Activated CD4-positive, alpha-beta T cell treated with anti-CD3 and anti-CD28 coated beads for 24 hours (primary cell): ENCODE measurements at places on chromosomes 2 and 18.

DNA sequence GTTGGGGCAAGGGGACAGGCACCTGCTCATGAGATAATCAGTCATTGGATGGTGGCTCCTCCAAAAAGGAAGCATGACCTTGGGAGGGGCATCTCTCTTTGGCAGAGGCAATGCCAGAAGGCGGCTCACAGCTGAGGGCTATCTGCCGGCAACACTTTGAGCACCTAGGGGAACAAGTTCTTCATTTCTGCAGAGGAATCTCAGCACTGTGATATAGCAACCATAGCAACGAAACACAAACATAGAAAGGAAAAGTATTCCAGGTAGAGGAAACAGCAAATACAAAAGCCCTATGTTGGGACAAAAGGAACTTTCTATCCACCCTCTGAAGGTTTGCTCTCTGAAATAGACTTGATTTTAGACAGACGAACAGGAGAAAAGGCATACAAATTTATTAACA lies 89.1 kb upstream of the NEDD4L start:
- DNase-seq, result no peak

DNA sequence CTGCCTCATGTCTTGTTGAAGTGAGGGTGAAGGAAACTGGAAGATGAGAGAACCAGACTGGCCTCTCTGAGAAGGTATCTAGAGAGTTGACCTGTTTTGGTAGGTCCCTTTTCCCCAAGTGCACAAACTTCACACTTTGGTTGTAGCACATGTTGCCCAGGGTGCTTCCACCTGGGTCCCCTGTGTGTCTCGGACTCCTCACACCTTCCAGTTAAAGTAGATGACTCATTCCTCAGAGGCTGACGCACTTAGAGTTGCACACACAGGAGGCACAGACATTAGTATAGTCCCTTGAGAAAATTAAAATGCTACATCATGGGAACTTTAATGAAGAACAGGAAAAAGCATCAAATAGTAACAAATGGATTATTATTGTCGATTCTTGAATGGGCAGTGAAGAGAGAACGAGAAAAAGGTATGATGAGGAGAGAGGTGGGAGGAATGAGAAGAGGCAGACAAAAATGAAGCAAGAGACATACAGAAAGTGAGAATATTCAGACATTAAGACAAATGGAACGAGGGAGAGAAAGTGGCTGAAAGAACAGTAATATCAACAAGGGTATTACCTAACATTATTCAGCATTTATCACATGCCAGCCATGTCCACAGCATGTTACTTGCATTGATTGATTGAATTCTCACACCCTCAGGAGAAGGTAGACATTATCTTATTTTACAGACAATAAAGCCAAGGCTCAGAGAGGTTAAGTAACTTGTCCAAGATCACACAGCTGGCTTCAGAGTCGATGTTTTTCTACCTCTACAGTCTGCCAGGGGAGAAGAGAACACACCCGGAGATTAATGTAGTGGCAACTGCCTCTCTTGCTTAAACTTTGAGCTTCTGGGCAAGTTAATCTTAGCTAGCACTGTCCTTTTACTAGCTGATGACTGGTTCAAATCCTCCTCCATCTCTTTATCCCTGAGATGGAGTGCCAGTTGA lies 68.6 kb downstream of the FHOD3 start:
- DNase-seq, result no peak

- no peak for DNase-seq
Observed at GRCh38 chr2:36177282-36177681, 178.3 kb upstream of the CRIM1 start.

DNA sequence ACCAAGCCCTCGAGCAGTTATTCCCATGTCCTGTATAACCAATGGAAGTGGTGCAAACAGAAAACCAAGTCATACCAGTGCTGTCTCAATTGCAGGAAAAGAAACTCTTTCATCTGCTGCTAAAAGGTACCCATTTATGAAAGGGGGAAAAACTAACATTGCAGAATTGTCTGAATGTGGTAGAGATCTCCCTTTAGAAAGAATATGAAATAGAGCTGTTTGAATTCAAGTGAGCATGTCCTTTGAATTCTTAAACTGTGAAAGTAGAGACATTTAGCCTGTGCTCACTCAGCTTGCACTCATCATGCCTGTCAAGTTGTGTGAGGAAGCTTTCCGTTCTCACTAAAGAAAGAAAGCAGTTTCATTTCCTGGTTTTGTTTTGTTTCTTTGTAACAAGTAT lies 87.4 kb downstream of the EML4 start:
- no peak for DNase-seq

- no peak for DNase-seq
Observed at GRCh38 chr18:25099895-25100294, 252.1 kb downstream of the ZNF521 start.
